ENCODE measurements at places on chromosomes 12 and 14.

GRCh38 chr14:70916799-70917198, 9.5 kb downstream of the PCNX1 start:
- DNase-seq = no peak

DNA sequence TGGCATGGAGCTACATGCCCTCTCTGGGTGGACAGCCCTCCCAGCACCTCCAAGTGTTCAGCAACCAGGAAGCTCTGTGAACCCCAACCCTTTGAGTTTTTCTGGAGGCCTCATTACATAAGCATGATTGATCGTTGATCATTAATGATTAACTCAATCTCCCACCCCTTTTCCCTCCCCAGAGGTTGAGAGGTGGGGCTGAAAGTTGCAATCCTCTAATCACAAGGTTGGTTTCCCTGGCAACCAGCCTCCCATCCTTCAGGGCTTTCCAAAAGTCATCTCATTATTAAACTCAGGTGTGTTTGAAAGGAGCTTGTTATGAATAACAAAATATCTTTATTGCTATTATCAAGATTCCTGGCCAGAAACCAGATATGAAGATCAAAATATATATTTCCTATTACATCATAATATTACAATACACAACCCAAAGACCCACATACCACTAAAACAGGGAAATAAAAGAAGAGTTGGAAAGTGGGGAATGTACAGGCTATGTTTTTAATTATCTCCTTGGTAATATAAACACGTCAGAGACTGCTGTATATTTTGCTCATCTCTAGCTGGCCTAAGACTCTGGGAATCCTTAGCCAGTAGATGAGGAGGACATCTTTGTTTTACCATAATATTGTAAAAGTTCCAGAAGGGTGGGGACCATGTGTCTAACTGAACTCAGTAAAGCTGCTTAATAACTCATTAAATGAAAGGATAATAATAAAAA, 73.6 kb downstream of the SSPN start:
- no peak for DNase-seq

DNA sequence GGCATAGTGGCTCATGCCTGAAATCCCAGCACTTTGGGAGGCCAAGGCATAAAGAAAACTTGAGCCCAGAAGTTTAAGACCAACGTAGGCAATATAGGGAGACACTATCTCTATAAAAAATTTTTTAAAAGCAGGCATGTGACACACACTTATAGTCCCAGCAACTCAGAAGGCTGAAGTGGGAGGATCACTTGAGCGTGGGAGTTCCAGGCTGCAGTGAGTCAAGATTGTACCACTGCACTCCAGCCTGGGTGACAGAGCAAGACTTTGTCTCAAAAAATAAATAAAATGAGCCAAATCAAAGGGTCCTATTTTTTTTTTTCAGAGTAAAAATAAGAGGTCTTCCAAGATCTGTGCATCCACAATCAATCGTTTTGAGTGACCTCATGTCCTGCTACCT, 237.6 kb downstream of the SLC16A7 start:
- DNase-seq = no peak

GRCh38 chr14:29814156-29815015, 113.3 kb downstream of the PRKD1 start:
- peak; percentile 70 for DNase-seq

- DNase-seq = no peak
These were observed 72.7 kb upstream of the MANSC4 start for GRCh38 chr12:27852742-27853141.

- no peak for DNase-seq
These were observed 41.2 kb downstream of the NEUROD4 start for GRCh38 chr12:55061024-55061423.

GRCh38 chr12:14954269-14954668, 7.1 kb downstream of the ARHGDIB start:
- no peak for DNase-seq

DNA sequence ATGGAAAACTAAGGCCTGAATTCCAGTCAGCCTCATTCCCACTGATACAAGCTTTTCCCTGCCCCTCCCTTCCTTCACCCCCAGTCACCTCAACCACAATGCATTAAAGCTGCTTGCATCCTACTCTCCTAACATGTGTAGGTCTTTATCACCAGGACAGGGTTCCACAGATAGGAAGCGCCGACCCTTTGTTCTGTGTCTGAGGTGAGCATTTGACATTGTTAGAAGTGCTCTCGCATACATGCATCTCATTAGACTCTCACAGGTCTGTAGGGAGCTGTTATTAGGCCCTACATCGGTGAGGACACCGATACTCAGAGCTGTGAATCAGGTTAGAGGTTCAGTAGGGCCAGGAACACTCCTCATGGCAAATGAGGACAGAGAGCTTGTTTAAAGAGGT, 13.2 kb upstream of the EDDM3A start:
- DNase-seq = no peak

- DNase-seq = no peak
These were observed 58.1 kb downstream of the SPTB start for GRCh38 chr14:64821651-64822050.

GRCh38 chr12:66331814-66332213, 29.5 kb downstream of the HELB start:
- DNase-seq = no peak

DNA sequence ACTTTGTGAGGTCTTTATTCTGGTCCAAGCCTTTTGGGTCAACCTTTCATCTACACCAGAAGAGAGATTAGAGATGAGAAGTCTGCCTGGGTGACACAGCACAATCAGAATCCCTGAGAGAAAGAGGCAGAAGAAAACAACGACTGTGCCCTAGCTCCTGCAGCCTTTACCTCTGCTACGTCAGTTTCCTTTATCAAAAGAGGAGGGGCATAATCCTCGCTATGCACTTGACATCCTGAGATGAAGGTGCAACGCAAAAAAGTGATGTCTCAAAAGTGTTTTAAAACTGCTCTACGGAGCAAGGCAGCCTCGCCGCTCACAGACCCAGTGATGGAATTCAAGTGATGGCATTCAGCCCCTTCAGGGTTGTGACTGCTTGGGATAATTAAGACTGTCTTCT, 21.7 kb downstream of the ZDHHC22 start:
- DNase-seq = no peak

- no peak for DNase-seq
These were observed 638 bp downstream of the PLEKHG3 start for GRCh38 chr14:64704743-64705380.

DNA sequence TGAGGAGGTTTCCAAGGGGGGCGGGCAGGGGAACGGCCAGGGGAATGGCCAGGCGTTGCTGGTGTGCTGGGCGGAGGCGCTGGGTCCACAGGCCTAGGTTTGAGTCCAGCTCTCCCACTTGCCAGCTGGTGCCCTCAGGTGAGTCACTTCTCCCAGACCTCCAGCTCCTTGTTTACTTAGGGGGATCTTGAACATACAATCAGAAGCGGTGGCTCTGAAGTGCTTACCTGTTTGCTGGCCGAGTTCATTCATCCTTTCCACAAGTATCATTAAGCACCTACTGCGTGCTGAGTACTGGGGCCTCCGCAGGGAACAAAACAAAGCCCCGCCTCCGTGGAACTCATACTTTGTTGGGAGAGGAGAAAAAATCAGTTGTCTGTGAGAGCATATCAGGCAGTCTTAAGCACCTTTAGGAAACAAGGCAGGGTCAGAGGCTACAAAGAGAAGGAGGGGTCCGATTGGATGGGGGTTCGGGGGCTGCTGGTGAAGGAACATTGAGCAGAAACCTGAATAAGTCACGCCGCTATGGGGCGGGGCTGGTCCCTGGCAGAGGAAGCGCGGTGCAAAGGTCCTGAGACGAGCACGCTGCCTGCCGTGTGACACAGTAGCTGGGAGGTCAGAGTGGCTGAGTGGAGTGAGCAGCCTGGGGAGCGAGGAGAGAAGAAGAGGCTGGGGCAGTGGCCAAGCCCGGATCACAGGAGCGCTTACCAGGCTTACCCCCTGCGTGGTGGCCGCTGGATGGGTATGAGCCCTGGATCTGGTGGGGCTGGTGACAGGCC, 15.1 kb downstream of the MVK start:
- no peak for DNase-seq

DNA sequence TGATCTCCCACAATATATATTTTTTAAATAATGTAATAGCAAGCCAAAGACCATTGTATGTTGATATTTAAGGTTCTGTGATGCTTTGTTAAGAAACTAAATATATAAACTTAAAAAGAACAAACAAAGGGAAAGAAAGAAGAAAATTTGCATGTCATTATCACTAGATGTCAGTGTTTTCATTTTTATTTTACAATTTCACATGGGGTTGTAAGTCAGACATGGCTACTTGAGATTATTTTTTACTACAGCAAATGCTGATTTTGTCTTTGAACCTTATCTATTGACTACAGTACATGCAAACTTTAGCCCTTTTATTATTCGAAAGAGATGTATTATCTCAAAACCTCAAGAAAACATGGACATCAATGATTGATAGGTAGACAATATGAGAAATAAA, 36.1 kb downstream of the SLCO1C1 start:
- DNase-seq = no peak

GRCh38 chr14:22390824-22391461, 198.1 kb downstream of the DAD1 start:
- no peak for DNase-seq

DNA sequence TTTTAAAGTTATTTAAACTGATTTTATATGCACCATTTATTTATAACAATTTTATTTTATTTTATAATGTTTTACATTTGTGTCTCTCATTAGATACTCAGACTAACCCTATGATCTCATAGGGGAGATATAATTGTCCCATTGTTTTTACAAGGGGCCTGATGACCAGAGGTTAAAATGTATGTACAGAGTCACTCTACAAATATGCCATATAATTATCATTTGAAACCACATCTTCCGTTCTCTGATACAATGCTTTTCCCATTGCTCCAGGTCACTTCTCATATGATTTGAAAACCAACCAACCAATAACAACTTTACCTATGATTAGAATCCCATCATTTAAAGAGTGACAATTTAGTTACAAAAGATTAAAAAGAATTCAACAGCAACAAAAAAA, 137.8 kb downstream of the GPHN start:
- DNase-seq = no peak
